ENCODE measurements at places on chromosomes 3 and 15. TPM values are rescaled to one million over a fixed set of nuclear protein-coding genes. Genes with fewer than 3 reads are reported as not detected.

DNA sequence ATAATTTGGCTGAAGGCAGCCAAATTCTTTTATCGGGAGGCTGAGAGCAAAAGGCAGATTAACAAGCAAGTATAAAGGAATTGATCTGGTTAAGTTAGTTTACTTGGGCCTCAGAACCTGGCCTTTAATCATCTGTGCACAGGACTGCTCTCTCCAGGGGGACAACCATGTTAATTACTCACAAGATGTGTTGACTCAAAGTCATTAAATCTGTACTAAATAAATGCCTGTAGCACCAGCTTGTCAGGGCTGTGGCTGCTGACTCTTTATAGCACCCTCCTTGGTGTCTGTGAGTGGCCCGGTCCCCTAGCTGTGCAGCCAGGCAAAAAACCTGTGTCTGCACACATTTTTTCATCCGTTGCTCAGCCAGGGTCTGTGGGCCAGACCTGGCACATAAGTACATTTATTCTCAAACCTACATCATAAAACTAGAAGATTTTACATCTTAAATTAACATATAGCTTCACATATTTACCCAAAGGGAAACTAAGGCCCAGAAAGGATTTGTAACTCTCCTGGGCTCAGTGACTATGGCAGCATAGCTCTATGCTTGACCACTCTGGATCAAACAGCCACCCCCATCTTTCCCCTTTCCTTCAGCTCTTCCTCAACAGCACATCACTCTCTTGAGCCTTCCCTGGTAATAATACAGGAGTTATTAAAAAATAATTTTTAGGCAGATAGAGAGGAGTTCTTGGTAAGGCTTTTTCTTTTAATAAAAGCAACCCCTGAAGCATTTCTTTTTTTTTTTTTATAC, 51.4 kb downstream of the NCEH1 start:
- H3K4me3 ChIP-seq = no peak overlapping the region
- H3K4me1 ChIP-seq = peaks cover 11% of the 10 kb centered on the region
- no peaks in the 10 kb centered on the region for H3K36me3 ChIP-seq
- DNase-seq = no peak
- peak overlapping the region; percentile 60 for H3K27ac ChIP-seq

DNA sequence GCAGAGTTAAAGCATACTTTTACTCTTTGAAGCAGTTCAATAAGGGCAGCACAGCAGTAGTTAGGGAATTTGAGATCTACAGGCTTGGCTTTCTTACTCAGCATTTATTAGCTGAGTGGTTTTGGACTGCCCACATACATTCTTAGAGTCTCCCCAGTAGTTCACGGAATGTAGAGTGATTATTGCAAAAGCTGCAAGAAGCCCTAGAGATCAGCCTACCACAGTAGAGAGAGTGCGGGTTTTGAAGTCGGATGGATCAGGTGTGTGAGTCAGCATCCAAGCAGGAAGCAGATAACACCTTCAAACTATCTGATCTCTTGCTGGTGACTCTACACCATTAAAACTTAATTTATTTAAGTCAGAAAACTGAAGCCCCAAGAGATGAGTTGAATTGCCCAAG, 171.9 kb downstream of the SYNPR start:
- no peaks in the 10 kb centered on the region for H3K36me3 ChIP-seq
- H3K27me3 ChIP-seq = peaks cover 51% of the 10 kb centered on the region

GRCh38 chr3:101780661-101781060, 1.6 kb downstream of the NXPE3 start:
- H3K4me1 ChIP-seq = peaks cover 23% of the 10 kb centered on the region
- H3K27ac ChIP-seq = no peak overlapping the region
- peak overlapping the region; percentile 81 for H3K4me3 ChIP-seq
- no peak for DNase-seq
- no peaks in the 10 kb centered on the region for H3K27me3 ChIP-seq

DNA sequence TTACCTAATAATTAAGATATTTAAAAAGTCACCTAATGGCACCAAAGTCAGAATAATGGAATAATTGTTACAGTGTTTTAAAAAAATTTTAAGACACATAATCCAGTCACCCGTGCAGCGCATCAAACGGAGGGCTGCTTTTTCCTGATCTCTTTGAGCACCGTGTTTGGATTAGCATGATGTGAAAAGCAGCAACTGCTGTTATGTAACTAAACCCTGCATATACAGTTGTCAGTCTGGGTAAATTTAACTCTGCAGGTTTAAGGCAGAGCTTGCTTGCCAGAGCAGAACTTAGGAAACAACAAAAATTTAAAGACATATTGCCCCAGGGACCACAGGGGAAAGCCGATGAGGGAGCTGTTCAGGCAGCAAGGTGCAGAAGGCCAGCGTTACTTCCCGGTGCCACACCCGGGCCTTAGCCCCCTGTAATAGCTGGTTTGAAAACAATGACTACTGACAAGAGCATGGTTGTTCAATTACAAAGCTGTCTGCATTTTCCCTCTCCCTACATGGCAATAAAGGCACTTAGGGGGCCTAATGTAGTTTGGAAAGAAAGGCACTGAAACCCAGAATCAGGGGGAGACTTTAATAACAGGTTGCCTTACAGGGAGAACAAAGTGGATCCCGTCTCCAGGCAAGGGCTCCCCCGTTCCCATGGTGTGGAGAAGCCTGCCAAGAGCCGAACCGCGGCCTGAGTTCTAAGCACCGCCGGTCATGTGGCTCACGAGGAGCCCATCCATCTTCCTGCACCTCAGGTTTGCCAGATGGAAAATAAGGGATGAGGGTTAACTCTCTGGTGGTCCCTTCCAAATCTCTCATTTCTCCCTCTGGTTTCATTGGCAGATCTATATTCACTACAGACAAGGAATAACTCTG, 32.2 kb downstream of the RORA start:
- H3K27me3 ChIP-seq = peaks cover 19% of the 10 kb centered on the region
- H3K36me3 ChIP-seq = no peaks in the 10 kb centered on the region
- no peak overlapping the region for H3K27ac ChIP-seq
- DNase-seq = no peak
- H3K4me1 ChIP-seq = peaks cover 6% of the 10 kb centered on the region

DNA sequence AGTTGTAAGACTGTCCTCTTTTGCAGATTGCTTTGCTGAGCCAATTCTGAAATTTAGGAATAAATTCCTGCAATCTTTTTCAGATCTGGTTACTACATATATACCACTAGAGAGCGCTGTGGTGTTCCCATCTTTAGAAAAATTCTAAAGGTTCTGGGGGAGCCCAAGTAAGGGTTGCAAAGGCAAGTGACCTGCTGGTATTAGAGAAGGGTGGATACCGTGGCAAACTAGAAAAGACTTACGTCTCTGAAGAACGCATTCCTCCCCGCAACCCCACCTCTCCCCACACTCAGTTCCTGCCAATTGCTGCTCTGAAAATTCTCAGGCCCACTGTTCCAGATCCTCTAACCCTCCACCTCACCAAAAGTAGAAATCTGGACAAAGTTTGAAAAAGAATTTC, 48.5 kb downstream of the EFHB start:
- H3K4me1 ChIP-seq = peaks cover 12% of the 10 kb centered on the region
- no peak overlapping the region for H3K4me3 ChIP-seq
- DNase-seq = no peak
- H3K36me3 ChIP-seq = no peaks in the 10 kb centered on the region
- no peak overlapping the region for H3K27ac ChIP-seq

- DNase-seq = peak; percentile 19
- no peak overlapping the region for H3K27ac ChIP-seq
- no peak overlapping the region for H3K4me3 ChIP-seq
Measured at GRCh38 chr3:42732829-42733459, 30.3 kb upstream of the HHATL start.

DNA sequence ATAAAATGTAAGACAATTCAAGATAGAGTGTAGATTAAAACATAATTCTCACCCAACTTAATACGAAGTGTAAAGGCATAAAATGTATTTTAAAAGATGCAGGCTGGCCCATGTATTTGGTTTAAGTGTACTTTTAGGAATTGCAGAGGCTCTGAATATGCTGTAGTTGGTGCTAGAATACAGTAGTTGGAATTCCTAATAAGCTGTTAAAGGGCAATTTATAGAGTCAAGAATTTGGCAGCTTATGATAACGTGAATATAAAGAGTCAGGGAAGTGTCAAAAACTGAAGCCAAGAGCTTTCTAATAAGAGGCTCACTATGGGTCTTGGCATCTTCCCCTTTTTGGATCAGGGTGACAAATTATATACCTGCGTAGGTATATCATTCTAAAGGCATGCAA, 36.5 kb downstream of the ADAMTS9 start:
- peaks cover 15% of the 10 kb centered on the region for H3K4me1 ChIP-seq
- H3K27me3 ChIP-seq = no peaks in the 10 kb centered on the region
- no peak for DNase-seq
- no peak overlapping the region for H3K27ac ChIP-seq
- no peak overlapping the region for H3K4me3 ChIP-seq

DNA sequence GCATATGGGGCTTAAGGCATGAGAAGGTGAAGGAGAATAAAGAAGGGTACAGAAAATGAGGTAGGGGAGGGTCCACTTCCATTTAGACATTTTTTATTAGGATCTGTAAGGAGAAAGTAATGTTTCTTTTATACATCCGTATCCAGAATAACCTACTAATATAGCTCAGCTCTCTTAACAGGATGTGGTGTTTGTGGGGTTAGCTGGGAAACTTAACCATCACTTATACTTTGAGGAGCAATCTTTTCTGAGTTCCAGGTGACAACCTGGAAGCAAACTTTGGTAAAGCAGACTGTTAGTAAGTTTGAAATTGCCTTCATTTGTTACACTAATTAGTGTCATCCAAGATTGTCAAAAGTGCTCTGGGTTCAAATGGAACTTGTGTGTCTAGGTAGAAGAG, 36.6 kb downstream of the BUB1B start:
- no peak overlapping the region for H3K4me3 ChIP-seq
- H3K27ac ChIP-seq = no peak overlapping the region
- no peaks in the 10 kb centered on the region for H3K4me1 ChIP-seq
- H3K27me3 ChIP-seq = no peaks in the 10 kb centered on the region
- H3K36me3 ChIP-seq = peaks cover 28% of the 10 kb centered on the region

The CNTN4 gene
- 68.9 TPM for total RNA-seq

The LRRN1 gene
- total RNA-seq = 59.1 TPM

The KNL1 gene
- 7.4 TPM for total RNA-seq

The SAMMSON gene
- not detected for total RNA-seq

The PTPRG gene
- 33.2 TPM for total RNA-seq

Data from mesothelial cell of epicardium (in vitro differentiated cells).